ENCODE measurements at places on chromosomes 2 and 18.

GRCh38 chr18:38963943-38964660 lies 1398.5 kb upstream of the CELF4 start:
- DNase-seq = no peak

DNA sequence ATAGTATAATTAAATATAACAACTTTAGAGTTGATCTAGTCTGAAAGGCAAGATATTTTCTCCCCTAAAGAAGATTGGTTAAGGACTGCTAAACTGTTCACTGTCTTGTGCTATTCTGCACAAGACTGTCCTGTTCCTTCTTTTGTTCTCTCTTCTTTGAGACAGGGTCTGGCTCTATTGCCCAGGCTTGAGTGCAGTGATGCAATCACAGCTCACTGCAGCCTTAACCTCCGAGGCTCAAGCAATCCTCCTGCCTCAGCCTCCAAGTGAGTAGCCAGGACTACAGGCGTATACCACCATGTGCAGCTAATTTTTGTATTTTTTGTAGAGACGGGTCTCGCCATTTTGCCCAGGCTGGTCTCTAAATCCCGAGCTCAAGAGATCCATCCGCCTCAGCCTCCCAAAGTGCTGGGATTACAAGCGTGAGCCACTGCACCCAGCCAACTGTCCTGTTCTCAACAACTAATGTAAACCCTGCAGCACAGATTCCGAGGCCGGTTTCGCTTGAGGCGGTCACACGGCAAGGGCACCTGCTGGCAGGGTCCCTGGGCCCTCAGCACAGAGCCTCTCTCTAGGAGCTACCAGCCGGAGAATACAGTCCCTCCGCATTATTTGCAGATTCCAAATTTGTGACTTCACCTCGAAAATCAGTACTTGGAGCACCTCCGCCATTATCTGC lies 16.4 kb downstream of the PXDN start:
- DNase-seq = no peak

DNA sequence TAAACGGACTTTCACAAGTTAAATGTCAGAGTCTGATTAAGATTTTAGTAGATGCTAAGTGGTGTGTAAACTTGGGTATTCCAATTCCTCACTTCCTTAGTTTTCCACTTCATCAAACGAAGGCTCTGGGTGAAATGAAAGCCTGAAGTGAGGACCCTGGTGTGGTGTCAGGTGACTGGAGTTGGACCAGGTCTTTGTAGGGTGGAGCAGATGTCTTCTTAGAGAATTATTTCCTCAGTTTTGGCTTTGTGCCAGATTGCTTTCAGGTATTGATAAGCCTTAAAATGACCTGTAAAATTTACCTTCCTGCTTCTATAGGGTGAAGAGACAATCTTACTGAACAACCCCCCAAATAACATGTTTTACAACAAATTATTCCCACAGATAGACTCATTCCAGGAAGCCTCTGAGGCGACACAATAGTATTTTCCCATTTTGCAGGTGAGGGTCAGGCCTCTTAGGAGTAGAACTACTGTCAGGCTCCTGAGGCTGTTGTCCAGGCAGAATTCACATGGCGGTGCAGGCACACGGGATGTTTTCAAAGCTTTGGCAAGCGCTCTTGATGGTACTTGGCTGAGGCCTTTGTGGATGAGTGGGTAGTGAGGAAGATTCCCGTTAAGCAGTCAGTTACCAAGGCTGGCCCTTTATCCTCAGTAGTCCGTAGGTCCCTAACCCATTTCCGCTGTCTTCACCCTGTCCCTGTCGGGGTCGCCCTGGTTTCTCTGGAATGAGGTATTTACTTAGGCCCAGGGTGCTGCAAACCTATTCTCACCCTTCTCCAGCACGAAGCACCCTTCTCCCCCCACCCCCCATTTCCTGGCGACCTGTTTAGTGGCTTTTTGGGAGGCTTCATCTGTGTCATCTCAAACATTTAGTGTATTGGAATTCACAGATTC lies 6.6 kb downstream of the RPS7 start:
- no peak for DNase-seq

GRCh38 chr2:55779459-55780421 lies 86.1 kb upstream of the PNPT1 start:
- DNase-seq = peak; percentile 53

DNA sequence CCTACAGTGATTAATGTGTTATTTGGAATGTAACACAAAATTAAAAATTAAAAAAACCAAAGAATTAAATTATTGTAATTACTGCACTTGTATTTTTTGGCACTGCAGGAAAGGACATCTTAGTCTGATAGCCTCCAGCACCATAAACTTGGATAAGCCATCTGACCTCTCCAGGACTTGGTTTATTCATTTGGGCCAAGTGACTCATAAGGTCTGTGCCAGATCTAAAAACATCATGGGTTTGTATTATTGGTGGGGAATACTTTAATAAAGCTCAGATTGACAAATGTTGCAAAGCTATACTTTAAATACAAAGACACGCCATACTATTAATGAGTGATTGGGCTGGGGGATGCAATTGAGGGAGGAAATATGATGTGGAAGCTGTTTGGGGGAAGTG lies 225.2 kb downstream of the ZNF521 start:
- DNase-seq = no peak

- no peak for DNase-seq
These were observed 261.5 kb downstream of the TRIB2 start for GRCh38 chr2:12978066-12978835.

DNA sequence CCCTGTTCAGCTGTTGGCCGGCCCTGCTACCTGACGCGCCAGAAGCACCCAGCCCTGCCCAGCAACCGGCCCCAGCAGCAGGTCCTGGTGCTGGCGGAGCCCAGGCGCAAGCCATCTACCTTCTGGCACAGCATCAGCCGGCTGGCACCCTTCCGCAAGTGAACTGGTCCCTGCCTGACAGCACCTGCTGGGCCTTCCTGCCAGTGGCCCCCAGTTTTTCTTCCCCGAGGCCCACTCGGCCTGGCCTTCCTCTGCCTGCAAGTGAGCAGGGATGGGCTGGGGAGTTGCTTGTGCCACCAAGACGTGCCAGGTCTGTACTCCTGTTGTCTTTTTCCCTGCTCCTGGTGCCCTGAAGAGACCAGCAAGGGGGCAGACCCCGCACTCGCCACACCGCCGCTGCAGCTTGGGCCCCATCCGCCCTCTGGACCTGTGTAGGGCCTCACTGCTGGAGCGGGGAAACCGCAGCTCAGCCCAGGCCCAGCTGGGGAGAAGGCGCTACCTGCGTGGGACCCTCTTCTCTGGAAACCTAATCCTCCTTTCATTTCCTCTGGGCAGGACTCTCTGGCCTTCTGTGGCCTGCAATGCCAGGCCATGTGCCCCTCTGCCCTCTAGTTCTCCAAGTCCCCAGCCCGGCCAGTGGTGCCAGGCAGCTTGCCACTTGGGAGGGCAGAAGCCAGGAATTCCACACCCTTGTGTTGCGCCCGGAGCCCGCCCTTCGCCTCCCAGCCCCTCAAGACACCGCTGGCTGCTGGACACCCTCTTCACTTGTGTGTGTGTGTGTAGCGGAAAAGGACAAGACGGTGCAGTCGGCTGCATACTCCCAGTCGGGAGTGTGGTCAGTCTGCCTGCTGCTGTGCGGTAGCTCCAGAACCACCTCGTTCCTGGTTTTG lies 47.0 kb downstream of the FAM168B start:
- DNase-seq = no peak

DNA sequence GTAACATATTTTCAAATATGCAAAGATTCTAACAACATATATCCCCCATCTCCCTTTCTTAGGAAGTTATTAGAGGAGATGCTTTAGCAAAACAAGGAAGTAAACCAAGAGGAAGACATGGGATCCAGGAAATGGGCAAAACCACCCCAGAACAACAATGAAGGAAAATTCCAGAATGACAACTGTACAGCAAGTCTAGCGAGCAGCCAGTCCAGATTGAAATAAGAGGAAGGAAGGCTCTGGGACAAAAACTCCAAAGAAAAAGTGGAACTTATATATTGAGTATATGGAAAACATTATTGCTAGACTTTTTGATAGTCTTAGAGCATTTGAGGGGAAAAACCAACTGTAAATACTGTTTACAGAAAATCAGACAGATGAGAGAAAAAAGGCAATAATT lies 2.9 kb upstream of the ARPC2 start:
- DNase-seq = no peak

GRCh38 chr2:189022053-189022481 lies 47.9 kb downstream of the COL3A1 start:
- DNase-seq = peak; percentile 88

DNA sequence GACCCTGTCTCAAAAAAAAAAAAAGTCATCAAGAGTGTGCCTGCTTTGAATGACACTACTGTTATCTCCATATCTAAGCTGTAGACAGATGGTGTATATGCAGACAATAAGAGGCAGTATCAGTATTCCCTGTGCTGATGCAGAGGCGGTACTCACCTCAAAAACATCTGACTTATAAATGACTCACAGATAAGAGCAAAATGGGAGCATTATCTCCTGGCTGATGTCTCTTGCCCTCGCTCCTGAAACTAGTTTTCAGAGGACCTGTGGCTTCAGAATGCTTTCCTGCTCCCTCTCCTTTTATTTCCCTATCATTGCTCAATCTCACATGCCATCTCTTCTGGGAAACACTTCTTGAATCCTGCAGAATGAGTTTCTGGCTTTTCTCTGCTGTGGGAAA lies 289.6 kb downstream of the PTPRM start:
- no peak for DNase-seq

DNA sequence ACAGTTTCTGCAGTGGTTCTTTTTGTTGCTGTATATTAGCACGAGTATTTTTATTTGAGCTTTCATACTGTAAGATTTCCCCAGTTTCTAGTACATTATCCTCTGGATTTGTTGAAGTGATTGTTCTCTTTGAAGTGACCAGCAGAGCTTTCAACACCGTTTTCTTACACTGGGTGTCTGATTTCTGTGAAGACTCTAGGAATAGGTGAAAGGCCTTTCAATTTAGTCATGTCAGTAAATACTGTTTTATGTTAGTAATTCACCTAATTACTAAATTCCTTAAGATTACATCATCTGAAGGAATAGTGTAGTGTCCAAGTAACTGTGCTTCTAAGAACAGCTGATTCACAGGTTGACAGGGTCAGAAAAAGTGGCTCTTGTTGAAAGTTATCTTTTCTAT lies 2.3 kb downstream of the PPM1B start:
- DNase-seq = peak; percentile 27

GRCh38 chr2:124810132-124810531 lies 785.0 kb downstream of the CNTNAP5 start:
- DNase-seq = peak; percentile 5

- no peak for DNase-seq
These were observed 2115.5 kb upstream of the CELF4 start for GRCh38 chr18:39681061-39681460.

DNA sequence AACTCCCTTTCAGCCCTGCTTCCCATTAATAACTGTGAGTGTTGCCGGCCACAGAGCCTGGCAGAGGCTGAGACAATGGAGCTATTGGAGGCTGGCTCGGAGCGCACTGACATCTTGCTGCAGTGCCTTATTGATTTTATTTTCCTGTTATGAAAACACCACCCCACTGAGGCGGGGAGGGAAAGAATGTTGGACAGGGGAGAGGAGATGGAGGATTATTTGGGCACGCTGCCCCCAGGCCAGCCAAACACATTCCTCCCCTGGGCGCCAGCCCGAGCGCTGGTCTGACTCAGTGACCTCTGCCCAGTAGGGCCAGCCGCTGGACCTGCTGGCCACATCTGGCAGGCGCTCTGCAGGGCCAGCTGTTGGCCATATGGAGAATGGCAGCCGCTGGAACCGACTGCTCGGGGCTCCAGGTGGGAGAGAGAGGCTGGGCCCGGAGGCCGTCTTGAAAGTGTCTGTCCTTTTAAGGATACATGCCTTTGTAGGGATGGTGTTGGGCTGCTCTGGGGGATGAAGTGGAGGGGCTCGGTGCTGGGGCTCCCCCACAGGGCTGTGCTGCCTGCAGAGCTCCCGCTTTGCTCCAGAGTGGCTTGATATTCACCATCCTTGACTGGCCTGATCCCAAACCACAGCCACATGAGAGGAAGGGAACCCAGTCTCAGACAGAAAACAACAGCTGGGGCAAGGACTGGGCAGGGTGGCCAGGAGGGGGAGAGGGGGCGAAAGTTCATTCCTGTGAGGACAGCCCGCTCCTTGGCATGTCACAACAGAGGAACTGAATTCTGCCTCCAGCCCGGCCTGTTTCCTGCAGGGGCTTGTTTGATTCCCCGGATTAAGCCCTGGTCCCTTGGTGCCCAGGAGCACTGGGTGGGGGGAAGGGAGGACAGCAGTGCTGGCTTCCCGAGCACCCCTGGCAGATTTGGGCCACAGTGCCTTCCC lies 179.0 kb downstream of the KLHL29 start:
- peak; percentile 56 for DNase-seq

DNA sequence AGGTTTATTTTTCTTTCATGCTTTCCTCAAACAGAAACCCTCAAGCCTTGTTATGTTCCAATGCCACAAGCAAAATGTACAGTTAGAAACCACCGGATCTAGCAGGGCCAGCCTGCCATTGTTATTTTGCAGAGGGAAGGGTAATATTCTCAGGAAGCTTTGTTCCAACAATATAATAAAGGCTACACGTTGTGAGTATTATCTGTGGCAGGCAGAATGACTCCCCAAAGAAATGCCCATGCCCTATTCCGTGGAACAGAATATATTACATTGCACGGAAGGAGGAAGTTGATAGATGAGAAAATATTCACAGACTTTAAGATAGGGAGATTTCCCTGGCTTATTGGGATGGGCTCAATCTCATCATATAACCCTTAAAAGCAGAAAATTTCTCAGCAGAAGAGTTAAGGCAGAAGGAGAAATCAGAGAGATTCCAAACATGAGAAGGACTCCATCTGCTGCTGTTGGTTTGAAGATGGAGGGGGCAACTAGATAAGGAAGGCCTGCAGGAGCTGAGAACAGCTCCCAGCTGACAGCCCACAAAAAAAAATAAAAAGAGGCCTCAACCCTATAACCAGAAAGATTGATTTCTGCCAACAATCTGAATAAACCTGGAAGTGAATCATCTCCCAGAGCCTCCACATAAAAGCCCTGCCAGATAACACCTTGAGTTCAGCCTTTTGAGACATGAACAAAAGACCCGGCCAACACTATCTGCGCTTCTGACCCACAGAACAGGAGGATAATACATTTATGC lies 466.6 kb downstream of the LPIN1 start:
- DNase-seq = no peak

Data from fibroblast of skin of scalp (primary cell).